ENCODE measurements at places on chromosomes 11 and 22.
A peak's percentile ranks its signal among the peaks of the same experiment; 100 is the strongest.

- no peak for DNase-seq
Observed at GRCh38 chr11:86741839-86742805, 58.2 kb upstream of the PRSS23 start.

- peak; percentile 55 for DNase-seq
Observed at GRCh38 chr11:123061403-123062157, at the start of gene HSPA8. TSS of gene HSPA8 (minus strand) at chr11:123062136. CDS start at chr11:123061324, 812 bp downstream.

DNA sequence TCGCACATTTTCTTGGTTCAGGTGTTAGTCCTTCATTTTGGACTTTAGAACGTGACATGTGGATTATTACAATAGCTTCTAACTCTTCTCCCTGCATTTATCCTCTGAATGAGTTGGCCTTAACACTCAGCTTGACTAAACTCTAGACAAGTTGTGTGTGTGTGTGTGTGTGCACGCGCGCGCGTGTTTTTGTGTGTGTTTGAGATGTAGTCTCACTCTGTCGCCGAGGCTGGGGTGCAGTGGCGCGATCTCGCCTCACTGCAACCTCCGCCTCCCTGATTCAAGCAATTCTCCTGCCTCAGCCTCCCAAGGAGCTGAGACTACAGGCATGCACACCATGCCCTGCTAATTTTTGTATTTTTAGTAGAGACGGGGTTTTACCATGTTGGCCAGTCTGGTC is 24.3 kb upstream of the KCNA4 start:
- DNase-seq = no peak

GRCh38 chr11:132997396-132997795 is 534.9 kb downstream of the OPCML start:
- no peak for DNase-seq

DNA sequence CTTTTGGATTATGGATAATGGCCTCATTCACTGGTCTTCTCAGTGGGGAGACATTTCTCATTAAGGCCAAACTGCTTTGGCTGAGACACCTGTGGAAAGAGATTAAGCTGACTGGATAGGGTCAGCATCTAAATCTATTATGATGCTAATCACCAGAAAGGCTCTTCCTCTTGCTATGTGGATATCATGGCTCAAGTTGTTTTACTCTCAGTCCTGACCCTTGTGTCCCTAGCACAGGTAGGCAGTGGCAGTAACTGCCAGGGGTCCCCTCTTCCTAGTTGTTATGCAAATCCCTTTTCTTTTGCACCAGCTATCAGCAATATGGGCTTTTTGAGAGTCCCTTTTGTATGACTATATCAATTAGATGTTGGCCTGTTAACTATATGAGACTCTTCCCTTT is 335.7 kb upstream of the PLET1 start:
- DNase-seq = no peak

DNA sequence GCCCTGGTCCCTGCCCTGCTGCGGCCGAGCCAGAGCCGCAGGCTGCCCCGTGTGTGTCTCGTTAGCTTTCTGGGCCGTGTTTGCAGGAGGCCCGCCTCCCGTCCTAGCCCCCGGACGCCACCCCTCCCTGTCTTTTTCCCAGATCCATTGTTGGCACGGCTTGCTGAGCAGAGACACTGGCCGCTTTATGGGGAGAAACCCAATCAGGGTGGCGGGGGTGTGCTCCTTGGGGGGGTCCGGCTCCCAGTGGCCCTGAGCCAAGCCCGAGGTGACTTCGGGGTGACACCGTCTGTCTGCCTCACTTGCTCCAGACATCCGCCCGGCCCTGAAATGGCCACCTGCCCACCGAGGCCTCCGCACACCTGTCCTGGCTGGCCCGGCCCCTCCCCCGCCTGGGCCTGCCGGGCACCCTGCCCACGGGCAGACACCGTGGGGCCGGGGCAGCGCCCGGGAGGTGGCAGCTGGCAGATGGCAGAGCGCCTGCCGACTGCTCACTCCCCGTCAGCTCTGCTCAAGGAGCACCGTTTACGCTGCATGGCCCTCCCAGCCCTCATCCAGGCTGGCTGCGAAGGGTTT is 43.1 kb upstream of the PPARA start:
- DNase-seq = no peak
